ENCODE measurements at places on chromosomes 3 and 15.

DNA sequence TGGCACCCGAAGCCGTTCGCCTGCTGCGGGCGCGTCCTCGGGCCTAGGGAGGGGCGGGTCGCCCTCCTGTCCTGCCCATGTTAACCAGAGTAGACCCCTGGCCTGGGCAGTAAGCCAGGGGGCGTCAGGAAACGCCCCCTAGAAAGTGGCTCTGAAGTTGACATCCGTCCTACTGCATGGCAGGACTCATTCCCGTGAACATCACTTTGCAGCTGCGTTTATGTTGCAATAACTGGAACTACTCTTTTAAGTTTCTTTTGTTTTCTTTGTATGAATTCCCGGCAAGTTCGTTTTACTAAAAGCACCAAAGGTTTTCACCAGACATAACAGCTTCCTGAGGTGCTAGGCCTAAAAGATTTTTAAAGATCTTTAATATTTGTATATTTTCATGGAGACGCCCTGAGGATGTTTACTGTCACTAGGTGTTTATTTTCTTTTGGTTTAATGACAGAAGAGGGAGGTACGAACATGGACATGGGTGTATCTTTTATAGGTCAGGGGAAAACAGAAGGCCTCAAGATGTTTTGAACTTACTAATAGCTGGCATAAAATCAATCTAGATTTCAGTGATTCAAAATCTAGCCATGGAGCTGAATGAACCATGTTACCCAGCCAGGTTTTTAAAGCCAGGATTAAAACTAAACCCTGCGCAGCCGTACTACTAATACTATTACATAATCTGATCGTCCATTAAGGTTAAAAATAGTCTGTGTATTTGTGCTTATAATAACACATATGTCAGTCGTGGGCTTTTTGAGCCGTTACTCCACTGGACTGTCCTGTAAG, 1.0 kb downstream of the C15orf61 start:
- no peak for DNase-seq

DNA sequence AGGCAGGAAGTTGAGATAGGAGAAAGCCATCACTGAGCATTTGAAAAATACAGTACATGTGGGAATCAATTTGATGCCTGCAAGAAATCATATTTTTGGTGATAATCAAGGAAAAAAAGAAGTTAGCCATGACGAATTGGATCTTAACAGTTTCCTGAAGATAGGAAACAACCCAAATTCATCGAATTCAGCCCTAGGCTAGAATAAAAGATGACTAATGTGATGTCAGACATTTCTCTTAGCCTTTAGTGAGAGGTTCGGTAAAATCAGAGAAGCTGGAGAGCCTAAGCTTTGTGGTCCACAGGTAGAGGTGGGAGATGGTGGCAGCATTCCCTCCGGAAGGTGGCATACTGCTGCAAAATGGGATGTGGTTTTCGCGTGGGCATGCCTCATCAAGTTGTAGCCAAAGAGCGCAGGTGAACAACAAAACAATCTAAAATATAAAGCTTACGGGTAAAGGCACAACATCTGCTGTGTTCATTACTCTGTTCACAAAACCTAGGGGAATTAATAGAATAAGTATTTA, 144.1 kb upstream of the ALCAM start:
- no peak for DNase-seq

GRCh38 chr3:183862610-183863009, 22.1 kb downstream of the PARL start:
- no peak for DNase-seq

DNA sequence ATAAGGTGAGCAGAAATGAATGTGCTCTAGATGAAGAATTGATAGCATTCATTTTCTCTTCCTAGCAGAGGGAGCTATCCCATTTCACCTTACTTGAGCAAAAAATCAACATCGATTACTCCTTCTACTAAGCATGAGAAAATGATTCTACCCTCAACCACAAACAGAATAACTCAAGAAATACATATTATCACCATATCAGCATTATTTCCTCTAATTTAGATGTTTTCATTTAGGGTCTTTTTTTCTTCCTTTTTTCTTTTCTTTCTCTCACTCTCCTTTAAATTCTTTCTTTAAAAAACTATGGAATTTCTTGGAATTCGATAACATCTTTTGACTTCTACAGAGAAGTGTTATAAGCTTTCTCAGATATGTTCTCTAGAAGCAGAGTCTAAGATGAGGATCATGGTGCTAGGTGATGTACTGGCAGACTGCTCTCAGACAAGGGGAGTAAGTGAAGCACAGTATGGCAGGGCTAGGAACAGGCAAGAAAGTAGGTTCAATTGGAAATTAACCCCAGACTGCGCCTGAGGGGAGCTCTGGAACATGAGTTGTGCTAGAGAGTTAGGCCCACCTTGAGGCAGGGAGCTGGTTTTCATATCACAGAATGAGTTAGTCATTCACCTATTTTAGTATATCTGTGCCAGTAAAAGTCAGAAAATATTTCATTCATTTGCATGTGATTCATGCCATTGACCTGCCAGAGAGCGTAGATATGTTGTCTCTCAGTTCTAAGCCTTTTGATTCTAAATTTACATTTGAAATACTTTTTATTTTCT, 279.2 kb upstream of the KCNH8 start:
- no peak for DNase-seq

DNA sequence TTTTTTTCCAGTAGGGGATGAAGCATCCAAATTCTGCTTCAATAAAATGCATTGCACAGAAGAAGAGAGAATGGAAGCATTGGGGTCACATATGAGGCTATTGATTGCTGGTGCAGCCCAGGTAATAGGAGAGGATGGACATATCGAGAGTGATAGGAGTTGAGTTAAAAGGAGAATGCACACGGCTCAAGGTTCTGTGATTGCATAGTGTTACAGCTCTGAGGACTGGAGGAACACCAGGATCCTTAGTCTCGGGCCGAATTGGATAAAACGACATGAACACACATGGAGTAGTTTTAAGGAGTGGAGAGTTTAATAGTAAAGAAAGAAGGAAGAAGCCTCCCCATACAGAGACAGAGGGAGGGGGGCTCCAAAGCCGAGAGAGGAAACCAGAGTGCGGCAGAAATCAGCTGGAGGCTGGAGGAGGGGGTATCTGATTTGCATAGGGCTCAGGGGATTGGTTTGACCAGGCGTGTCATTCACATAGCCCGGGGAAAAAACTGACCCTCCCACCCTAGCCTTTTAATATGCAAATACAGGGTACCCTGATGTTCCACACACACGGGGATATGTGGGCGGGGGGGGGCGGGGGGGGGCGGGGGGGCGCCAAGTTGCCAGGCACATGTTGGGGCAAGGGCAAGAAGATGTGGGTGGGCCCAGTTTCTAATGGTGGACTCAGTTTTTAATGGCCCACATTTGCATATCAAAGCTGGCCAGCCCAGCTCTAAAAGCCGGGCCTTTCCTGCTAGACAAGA, 156.9 kb downstream of the AGBL1 start:
- DNase-seq = peak; percentile 58

- DNase-seq = no peak
These were observed 12.8 kb downstream of the SNAP23 start for GRCh38 chr15:42508263-42508690.

DNA sequence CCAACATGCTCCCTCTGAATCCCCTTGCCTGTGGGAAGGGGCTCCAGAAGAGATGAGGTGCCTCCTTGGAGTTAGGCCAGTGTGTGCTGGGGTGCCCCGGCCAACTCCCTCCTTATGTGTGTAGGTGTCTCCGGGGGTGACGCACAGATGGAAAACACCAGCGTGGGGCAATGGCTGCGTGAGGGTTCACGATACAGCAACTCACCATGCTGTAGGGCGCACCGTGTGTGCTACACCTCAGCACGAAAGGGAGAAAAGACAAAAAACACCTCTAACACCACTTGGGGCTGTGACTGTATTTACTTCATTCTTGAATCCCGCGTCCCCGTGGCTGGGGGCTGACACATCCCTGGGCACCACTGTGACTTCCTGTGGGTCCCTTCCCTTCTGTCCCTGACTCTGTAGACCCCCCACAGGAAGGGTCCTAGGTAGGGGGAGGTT, 1.6 kb upstream of the CALML4 start:
- no peak for DNase-seq

- no peak for DNase-seq
These were observed 1.9 kb downstream of the SLC51A start for GRCh38 chr3:196218155-196218712.

DNA sequence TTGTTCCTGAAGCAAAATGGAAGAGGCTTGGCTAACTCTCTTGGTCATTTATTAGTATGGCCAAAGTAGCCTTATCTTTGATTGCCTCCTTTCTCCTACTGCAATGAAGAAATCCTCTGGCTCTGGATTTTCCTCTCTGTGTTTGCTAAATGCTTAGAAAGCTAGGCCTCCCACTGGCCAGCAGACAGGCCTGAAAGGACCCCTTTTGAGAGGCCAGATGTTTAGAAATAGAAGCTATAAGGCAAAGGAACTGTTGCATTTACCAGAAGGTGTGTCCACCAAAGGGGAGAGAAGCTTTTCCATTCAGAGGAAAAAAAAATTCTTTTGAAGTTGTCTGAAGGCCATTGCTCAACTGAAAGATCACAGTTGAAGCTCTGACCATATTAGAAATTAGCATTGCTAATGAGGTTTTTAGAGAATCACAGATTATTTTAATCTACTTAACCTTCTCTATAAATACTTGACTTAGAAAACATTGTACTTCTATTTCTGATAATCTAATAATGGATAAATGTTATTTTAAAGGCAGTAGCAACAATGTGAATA, 160.8 kb downstream of the SYNPR start:
- DNase-seq = no peak

- DNase-seq = no peak
These were observed 125.6 kb downstream of the PLOD2 start for GRCh38 chr3:146035366-146035765.

- peak; percentile 39 for DNase-seq
These were observed 40.7 kb downstream of the LDHAL6B start for GRCh38 chr15:59247364-59247763.

GRCh38 chr3:123421353-123422174, 27.3 kb downstream of the ADCY5 start:
- DNase-seq = no peak

DNA sequence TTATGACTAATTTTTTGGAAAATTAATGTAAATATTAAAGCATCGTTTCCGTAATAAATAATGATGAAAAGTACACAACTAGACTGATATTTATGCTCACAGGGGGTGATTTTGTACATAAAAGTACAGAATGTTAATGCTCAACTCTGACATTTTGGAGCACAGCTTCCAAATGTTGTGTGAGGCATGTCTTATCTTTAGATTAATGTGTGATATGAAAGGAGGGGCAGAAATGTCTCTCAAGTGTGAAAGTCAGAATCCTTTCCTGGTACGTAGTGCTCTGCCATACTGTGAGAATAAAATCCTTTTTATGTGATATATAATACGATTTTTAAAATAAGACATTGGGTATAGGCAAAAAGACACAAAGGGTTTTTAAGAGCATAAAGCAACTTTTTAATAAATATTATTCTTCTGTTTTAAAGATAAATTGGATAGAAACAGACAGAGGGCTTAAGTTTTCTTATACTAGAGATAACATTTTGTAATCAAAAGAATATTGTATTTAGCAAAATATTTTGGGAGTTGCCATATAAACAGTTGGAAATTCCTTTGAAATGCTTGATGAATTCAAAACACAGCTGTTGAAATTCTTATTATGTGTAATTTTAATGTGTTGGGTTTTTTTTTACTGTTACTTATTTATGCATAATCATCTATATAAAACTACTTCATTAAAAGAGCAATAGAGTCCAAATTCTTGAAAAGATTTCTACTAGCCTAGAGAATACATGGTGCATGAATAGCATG, 389.7 kb downstream of the RAP2B start:
- no peak for DNase-seq

DNA sequence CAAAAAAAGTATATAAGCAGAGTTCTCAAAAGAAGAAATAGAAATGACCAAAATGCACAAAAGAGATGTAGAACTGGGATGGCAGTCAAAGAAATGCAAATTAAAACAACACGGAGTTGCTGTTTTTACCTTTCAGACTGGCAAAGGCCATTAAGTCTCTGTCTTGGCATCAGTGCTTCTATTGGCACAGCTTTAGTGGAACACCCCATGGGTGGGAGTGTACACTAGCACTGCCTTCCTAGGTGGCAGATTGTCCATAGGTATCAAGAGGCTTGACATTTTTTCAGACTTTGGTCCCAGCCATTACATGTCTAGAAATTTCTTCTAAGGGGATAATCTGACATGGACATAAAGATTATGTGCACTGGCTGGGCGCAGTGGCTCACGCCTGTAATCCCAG, 58.1 kb upstream of the VILL start:
- no peak for DNase-seq

DNA sequence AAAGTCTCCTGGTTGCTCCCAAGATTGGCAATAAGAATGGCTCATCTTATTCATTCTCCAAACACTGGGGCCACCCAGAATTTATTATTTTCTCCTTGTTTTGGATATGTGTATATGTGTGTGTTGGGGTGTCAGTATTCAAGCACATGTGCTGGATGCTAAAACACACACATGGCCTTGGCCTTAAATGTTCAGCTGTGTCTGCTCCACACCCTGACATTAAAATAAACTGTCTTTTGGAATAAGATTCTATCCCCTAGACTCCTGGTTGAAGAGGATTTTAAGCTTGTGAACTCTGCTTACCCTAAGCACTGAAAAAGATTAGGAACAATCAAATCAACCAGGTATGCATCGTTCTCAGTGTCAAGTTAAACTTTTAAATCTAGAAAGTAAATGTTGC, 382.9 kb upstream of the MCTP2 start:
- DNase-seq = no peak

GRCh38 chr3:129014148-129014547, 13.0 kb downstream of the EFCC1 start:
- no peak for DNase-seq

DNA sequence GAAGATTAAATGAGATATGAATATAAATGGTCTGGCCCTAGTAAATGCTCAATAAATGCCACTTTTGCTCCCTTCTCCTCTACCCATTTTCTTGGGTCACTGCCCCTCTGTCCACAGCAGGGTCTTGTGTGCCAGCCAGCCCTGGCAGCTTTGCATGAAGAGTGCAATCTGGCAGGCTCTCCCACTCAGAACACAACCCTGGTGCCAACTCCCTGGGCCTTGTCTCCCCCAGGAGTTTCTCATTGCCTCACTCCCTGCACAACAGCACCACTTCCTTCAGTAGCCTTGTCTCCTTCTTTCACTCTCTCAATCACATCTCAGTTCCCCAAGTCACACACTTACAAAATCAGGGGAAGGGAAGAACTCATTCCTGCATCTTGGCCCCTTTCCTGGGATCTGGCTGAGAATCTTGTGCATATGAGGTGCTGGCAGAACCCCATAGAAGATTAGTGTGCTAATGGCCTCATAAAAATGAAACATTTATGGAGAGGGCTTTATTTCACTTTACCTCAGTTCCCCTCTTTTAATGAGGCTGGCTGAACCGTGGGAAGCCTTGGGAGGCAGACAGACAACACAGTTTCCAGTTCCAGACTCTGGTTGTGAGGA, 445.9 kb upstream of the PROK2 start:
- DNase-seq = no peak

- no peak for DNase-seq
These were observed 63.1 kb upstream of the UBE3A start for GRCh38 chr15:25501828-25502446.

DNA sequence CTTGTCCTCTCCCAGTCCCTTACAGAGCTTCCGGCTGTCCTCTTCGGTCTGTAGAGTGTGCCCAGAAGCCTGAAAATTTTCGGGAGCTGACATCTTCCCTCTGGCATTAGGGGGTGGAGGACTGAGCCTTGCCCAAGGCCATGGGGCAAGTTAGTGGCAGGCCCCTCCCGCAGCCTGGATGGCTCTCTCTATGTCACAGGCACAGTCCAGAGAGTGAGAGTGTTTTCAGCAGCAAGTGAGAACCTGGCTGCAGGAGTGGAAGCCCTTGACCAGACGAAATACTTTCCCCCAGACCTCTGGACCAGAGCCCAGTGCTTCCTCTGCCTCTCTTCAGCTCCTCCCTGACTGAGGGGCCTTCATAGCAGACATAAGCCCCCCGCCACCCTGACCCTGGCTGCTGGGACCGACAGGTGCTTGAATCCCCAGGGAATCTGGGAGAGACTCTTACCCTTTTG, 50.5 kb upstream of the SEC22A start:
- no peak for DNase-seq

Measured in nephron progenitor cell (in vitro differentiated cells).